ENCODE measurements at places on chromosomes 1 and 21.

DNA sequence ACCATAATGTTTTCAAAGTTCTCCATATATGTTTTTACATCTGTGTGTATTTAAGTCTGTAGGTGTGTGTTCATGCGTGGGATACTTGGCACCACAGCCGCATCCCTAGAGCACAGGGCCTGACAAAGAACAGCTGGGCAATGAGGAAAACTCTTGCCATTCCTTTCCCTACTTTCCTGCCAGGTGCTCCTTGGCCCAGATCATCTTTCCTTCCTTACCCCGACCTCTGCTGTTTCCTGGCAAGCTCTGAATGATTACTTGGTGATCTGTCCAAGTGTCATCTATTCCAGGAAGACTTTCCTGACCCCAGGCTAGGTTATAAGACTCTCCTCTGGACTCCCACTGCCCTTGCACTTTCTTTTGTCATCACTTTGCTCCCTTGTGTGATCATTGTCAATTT lies 123.6 kb downstream of the ELAVL4 start:
- no peak for DNase-seq

- DNase-seq: no peak
Measured at GRCh38 chr1:162463021-162463420, 34.6 kb upstream of the UHMK1 start.

GRCh38 chr1:53430261-53430660 lies 28.9 kb upstream of the DMRTB1 start:
- no peak for DNase-seq

- DNase-seq: no peak
Measured at GRCh38 chr1:107379826-107380225, 239.0 kb downstream of the NTNG1 start.

DNA sequence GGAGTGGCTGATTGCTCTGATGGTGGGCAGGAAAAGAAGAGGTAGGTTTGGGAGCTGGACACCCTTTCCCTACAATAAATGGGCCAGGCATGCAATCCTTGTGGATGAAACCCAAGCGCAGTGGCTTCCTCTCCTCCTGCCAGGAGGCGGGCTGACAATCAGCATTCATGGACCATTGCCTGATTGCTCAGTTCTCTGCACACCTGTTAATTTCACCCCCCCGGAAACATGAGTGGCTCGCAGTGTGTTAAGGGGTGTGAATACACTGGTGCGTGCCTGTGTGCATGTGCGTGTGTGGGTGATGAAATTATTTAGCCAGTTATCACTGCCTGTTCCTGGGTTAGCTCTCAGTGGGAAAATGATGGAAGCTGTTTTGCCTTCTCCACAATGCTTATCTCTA lies 310.7 kb downstream of the PCP4 start:
- no peak for DNase-seq

GRCh38 chr1:29786195-29786594 lies 549.9 kb downstream of the PTPRU start:
- DNase-seq: no peak

GRCh38 chr1:26012864-26013263 lies 8.7 kb upstream of the EXTL1 start:
- DNase-seq: no peak

GRCh38 chr1:69230208-69230607 lies 337.5 kb upstream of the LRRC7 start:
- DNase-seq: no peak

DNA sequence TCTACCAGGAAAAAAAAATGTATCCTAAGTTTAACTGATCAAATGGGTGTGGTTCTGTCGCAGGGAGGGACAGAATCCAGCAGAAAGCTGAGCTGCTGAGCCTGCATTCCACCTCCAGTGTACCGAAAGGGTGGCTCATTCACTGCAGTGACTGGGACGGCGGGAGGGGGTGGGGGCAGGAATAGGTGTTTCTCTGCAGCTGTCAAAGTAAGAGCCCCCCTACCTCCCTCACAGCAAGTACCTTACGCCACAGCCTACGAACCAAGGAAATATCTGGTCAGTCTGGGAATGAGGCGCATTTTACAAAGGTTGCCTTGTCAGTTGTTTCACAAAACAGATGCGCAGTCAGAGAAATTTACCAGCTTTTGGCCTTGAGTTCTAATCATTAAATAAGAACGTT lies 1.7 kb downstream of the S100B start:
- no peak for DNase-seq

DNA sequence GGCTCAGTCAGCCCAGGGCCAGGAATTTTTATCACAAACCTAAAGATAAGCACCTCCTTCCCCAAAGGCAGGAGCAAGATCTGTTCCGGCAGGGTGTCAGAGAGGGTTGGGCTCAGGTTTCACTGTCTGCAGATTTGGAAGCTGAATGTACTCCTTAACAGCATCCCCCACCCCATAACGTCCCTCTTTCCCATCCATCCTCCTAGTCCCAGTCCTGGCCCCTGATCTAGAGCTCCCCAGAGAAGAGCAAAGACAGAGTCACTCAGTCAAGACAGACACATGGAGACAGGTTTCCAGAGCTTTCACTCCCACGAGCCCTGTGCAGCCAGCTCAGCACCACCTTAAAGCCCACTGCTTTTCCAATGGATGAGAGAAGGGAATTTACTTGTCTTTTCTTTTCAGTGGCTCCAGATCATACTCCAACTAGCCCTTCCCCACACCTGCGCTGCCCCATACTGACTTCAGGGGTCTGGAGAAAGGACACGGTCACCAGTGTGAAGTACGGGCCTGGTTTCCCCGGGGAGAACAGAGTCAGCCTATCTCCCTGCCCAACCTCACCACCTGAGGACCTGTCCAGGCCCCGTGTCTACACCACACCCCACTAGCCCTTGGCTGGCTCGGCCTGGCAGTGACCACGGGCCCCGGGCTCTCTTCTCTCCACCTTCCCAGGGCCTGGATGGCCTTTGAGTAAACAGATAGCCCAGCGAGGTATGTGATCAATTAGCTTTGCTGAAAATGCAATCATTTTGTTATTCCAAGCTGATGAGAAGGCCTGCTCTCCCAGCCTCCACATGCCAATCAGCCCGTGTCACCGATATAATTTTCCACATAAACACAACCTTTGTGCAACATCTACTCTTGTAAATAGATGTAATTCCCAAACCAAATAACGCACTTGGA lies 249.1 kb downstream of the FOXD2 start:
- no peak for DNase-seq

DNA sequence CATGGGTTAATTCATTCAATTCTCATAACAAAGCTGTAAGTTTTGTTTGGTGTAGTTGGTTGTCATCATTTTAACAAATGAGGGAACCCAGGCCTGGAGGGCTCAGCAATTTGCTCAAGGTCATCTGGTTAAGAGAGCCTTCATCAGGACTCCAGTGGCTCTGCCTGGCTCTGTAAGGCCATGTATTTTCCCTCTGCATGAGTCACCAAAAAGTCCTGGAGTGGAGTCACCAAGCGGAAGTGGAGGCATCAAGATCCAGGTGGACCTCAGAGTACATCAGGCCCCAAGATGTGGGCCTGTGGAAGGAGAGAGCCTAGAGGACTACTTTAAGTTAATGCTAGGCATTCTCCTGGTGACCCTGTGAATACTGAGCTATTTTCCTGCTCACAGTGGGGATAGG lies 30.0 kb upstream of the RBM15 start:
- no peak for DNase-seq

GRCh38 chr1:208242941-208243526 lies 1.1 kb downstream of the PLXNA2 start:
- no peak for DNase-seq

DNA sequence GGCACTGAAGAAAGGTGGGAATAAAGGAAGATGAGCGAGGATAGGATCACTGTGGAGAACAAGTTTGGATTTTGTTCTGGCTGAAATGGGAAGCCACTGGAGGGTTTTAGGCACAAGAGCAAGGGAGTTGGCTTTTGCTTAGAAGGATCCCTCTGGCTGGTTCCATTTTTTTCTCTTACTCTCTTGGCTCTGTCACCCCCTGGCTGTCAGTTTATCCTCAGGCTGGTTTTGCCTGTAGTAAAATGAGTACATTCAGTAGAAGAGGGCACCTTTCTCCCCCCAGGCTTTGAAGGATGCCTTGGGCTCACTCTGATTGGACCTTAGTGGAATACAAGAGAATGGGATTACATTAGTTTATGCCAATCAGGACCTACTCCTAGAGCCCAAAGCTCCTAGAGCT lies 17.1 kb downstream of the CACHD1 start:
- DNase-seq: no peak

- DNase-seq: no peak
Measured at GRCh38 chr1:1164701-1165451, 8.8 kb upstream of the TTLL10 start.

- no peak for DNase-seq
Measured at GRCh38 chr1:4407851-4408250, 246.6 kb upstream of the AJAP1 start.

- DNase-seq: no peak
Measured at GRCh38 chr1:175005085-175005783, 5.5 kb downstream of the CACYBP start.

DNA sequence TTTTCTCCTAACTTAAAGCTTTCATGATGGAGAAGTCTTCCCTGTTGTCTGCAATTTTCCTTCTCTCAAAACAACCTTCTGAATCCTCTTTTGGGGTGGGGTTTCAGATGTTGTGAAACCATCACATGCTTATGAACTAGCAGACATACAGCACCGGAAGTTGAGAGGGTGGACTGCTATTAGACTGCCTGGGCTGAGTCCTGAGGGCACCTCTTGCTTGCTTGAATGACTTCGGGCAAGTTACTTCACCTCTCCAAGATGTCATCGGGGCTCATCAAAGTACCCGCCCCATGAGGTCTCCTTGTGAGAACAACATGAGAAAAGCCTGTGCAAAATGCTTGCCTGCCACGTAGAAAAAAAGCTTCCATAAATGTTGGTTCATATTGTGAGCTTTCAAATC lies 89.6 kb downstream of the CCDC185 start:
- no peak for DNase-seq

- no peak for DNase-seq
Measured at GRCh38 chr1:155321639-155322503, 1.2 kb downstream of the RUSC1 start.

DNA sequence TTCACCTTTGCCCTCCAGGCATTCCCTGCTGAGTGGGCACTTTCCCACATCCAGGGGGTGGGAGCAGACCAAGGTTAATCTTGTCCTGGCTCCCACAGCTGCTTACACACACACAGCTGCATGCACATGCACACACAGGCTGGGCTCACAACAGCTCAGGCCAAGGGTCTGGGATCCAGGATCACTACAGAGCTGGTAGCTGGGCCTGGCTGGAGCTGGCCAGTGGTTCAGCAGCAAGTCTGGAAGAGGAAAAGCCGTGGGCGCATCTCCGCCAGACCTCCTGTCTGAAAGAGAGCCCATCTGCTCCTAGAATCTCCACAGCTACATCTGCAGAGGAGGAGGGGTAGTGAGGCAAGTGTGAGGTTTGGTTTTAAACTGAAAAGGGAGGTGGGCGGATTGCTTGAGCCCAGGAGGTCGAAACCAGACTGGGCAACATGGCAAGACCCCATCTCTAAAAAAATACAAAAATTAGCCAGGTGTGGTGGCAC lies 3.8 kb downstream of the CDK18 start:
- no peak for DNase-seq

DNA sequence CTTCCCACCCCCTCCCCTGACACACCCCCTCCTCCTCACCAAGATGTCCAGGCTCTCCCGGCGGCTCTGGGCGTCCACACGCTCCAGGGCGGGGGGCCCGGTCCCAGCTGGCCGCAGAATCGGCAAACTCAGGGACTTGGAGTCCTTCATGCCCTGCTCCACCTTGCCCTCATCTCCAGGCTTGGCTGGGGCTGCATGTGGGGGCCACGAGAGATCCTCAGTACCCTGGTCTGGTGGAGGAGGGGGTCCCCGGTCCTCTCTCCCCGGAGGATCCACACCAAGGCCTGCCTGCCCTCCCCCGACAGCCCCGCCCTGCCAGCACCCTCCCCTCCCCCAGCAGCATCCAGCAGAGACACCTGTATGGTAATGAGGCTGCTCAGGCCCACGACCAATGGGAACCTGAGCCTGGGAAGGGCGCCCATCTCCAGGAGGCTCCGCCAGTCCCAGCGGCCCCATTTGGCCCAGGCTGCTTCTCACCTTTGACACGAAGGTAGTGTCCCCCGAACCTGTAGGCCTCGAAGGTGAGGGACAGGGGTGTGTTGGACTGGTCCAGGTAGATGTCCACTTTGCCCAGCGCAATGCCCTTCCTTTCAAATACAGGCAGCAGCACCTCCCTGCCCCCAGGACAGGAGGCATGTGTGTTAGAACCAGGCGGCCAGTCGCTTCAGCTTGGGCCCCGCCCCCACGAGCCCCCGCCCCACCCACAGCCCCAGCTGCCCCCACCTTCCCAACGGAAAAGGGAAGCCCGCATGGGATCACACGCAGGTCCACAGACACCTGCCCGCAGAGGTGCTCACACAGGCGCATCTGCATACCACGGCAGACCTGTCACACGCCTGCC lies 8.2 kb upstream of the TNFRSF25 start:
- DNase-seq: no peak

GRCh38 chr1:27053977-27054753 lies 41.5 kb upstream of the TENT5B start:
- no peak for DNase-seq

DNA sequence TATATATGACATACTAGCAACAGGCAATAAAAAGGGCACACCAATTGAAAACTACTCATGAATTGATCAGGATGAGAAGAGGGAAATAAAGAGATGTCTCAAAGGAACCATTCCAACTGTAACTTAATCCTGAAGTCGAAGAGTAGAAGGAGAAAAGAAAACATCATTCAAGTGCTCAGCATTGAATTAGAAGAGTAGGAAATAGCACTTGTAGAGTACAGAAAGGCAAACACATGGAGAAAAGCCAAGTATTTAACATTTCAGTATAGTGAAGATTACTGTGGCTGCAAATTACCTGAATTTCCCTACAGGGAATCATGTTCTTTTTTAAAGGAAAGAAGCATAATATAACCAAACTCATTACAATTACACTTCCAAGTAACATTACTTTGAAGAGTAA lies 205.0 kb downstream of the KCTD3 start:
- DNase-seq: no peak

DNA sequence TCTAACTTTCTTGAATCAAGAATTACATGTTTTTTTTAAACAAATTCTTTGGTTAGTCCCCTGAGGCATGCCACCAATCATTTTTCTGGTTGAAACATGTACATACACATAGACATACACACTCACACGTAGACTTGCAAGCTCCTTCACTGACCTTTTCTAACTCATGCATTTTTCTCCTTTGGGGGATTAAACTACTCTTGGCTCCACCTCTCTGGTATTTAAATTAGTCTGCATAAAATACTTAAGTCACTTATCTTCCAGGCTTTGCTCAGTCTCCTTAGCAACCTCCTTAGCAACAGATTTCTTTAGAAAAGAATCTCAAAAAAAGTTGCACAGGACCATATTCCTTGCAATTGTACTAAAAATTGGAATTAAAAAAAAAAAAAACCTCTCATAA lies 440.9 kb upstream of the LRRC7 start:
- no peak for DNase-seq

GRCh38 chr1:26704629-26705028 lies 8.8 kb downstream of the ARID1A start:
- DNase-seq: no peak

GRCh38 chr1:100147875-100148274 lies 14.9 kb downstream of the TRMT13 start:
- DNase-seq: no peak
